ENCODE measurements at places on chromosomes 7 and 10.
A peak's percentile ranks its signal among the peaks of the same experiment; 100 is the strongest.

GRCh38 chr7:107469929-107470328, at the start of gene GPR22:
TSS of gene GPR22 (plus strand) at chr7:107470057. CDS start at chr7:107474061, 4,004 bp downstream.
- no peak for DNase-seq

- no peak for DNase-seq
Measured at GRCh38 chr10:79385392-79385795, 38.1 kb downstream of the PPIF start.

- DNase-seq, result no peak
Measured at GRCh38 chr10:110356628-110357245, 52.0 kb upstream of the SMNDC1 start.

- no peak for DNase-seq
Measured at GRCh38 chr7:100896732-100897608, 1.3 kb upstream of the ACHE start.

- DNase-seq, result no peak
Measured at GRCh38 chr7:151435103-151435916, 4.6 kb downstream of the CRYGN start.

DNA sequence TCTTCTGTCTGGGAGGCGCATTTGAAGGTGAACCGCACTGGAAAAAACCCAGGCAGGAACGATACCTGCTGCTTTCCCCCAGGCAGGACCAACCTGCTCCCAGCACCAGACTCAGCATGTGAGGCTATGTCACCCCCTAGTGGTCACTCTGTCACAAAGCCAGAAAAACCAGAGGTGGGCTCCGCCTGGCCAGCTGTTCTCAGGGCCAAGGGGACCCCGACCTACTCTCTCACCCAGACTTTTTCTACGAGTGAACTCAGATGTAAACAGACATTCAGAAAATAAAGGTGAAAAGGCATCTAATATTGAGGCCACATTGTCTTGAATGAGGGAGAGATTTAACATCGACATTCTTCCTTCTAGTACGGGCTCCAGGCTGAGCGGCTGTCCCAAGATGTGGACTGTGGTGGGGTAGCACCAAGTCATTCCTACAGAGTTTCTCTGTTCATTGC, 117.3 kb downstream of the PRKAG2 start:
- DNase-seq, result peak; percentile 89

DNA sequence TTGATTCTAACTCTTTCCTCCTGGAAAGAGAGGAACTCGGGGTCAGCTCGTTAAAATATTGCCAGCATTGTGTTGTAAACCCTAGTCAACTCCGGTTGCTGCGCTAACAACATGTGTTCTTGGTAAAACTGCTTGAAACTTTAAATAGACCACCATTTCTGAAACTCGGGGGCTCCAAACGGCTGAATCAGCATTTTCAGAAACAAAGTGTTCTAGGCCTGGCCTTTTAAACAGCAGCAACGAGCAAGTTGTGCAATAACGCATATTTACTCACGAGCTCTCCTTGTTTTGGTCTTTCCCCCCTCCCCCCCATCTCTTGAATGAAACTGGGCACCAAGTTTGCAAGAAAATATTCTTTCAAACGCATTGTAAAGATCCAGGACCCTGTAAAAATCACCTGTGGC, 9.2 kb upstream of the GRB10 start:
- DNase-seq, result peak; percentile 52

- DNase-seq, result no peak
Measured at GRCh38 chr7:27169658-27170425, 4.3 kb downstream of the HOXA10 start.
